ENCODE measurements at places on chromosomes 16 and 17.
A peak's percentile ranks its signal among the peaks of the same experiment; 100 is the strongest.

- DNase-seq = no peak
Measured at GRCh38 chr17:246226-246625, 64.8 kb upstream of the DOC2B start.

GRCh38 chr16:12403746-12404658 lies 399.7 kb downstream of the CPPED1 start:
- DNase-seq = no peak

DNA sequence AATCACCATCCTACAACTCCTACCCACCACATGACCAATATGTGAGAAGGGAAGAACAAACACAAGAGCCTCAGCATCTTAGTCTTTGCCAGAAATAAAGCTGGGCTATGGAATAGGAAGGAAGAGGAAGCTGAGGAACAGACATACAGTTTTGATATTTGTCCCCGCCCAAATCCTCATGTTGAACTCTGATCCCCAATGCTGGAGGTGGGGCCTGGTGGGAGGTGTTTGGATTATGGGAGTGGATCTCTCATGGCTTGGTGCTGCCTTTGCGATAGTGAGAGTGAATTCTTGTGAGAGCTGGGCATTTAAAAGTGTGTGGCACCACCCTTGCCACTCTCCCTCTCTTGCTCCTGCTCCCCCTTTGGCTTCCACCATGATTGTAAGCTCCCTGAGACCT lies 52.4 kb upstream of the NLK start:
- no peak for DNase-seq

DNA sequence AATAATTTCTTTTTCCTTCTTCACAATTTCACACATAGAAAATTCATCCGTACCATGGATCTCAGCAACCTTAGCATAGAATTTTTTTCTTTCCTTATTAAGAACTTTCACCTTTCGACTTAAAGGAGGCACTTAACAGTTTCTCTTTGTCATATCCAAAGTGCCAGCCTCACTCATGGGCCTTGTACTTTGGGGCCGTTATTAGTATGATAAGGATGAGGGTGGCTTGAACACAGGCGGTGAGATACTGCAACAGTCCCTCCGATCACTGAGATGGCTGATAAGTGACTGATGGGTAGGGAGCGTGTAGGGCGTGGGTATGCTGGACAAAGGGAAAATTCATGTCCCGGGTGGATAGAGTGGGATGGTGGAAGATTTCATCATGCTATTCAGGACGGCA lies 85.3 kb downstream of the OR1D5 start:
- no peak for DNase-seq

DNA sequence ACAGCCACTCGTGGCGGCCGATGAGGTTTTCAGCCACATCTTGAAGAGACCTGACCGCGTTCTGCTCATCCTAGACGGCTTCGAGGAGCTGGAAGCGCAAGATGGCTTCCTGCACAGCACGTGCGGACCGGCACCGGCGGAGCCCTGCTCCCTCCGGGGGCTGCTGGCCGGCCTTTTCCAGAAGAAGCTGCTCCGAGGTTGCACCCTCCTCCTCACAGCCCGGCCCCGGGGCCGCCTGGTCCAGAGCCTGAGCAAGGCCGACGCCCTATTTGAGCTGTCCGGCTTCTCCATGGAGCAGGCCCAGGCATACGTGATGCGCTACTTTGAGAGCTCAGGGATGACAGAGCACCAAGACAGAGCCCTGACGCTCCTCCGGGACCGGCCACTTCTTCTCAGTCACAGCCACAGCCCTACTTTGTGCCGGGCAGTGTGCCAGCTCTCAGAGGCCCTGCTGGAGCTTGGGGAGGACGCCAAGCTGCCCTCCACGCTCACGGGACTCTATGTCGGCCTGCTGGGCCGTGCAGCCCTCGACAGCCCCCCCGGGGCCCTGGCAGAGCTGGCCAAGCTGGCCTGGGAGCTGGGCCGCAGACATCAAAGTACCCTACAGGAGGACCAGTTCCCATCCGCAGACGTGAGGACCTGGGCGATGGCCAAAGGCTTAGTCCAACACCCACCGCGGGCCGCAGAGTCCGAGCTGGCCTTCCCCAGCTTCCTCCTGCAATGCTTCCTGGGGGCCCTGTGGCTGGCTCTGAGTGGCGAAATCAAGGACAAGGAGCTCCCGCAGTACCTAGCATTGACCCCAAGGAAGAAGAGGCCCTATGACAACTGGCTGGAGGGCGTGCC lies 30.1 kb downstream of the CIITA start:
- DNase-seq = no peak

- no peak for DNase-seq
Measured at GRCh38 chr16:27460213-27460612, 58.2 kb downstream of the IL21R start.

DNA sequence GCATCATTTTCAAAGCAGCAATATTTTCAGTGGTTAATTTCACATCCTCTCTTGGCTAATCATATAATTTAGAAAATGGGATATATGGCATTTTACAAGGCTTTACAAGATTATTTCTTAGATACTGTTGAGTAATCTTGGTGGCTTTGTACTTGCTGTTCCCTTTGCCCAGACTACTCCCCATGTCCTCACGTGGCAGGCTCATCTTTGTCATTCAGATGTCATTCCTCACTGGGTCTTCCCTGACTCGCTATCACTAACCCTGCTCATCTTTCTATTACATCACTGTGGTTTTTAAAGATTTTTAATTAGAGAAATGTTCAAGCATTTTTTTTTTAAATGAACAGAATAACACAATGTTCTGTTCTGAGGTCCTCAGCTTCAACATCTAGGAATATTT lies 240.0 kb upstream of the IRX5 start:
- DNase-seq = no peak

DNA sequence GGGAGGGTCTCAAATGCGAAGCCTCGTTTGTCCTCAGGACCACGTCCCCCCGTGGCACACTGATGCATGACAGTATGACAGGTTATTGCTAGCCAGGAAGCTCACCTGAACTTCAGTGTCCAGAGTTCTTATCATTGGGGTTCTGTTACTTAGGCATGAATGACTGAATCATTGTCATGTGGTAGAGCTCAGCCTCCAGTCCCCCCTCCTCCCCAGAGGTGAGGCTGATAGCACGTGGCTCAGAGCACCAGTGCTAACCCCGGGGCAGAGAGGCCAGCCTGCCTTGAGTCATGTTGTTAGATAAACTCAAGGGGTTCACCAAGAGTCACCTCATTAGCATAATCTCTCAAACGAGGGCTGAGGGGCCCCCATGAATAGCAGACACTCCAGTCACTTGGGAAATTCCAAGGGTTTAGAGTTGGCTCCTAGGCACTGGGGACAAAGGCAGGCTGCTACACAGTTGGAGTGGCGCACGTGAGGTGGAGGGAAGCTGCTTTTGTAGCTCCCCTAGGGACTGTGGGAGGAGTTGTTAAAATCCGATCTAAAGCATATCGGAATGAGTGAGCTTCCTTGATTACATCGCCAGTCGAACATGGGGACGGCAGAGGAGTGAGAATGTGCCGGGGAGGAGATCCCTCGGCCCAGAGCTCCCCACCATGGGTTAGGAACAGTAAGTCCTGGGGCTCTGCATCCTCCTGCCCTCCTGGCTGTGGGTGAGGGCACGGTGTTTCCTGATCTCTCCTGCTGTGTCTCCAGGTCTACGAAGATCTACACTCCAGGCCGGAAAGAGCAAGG lies 18.2 kb downstream of the DHX38 start:
- no peak for DNase-seq

DNA sequence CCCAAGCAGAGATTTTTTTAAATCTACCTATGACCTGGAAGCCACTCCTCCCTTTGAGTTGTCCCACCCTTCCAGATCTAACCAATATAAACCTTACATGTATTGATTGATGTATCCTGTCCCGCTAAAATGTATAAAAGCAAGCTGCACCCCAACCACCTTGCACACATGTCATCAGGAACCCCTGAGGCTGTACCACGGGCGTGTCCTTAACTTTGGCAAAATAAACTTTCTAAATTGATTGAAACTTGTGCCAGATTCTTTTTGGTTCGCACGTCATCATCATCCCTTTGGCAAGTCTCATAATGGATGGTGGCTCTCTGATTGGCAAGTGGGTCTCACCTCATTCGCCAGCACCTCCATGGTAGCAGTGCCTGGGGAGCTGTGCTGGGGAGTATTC lies 60.2 kb downstream of the CNGB1 start:
- DNase-seq = no peak

DNA sequence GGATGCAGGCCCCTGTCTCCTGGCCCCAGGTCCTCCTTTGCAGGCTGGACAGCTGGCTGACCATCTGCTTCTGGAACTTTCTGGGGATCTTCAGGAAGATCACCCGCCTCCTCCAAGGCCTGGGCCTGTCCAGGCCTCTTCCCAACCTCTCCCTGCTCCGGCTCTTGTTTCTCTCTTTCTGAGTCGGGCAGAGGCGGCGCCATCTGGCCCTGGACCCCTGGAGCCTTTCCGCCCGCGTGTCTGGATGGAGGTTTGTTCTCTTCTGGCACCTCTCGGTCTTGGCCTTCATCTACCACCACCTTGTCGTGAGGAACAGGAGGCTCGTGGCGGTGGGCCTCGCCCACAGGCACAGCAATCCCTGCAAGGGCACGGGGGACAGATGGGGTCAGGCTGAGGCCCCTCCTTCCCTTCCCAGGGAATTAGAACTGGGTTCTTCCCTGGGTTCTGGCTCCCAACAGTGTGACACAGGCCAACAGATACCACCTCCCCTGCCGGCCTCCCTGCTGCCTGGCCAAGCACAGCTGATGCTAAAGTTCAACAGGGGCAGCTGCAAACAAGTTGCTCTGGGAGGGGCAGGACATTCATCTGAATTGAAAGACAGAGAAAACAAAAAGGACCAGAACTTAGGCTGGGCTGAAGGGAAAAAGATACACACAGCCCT lies 13.3 kb downstream of the NDUFAF8 start:
- no peak for DNase-seq

- no peak for DNase-seq
Measured at GRCh38 chr17:27489045-27489715, 32.9 kb downstream of the KSR1 start.

DNA sequence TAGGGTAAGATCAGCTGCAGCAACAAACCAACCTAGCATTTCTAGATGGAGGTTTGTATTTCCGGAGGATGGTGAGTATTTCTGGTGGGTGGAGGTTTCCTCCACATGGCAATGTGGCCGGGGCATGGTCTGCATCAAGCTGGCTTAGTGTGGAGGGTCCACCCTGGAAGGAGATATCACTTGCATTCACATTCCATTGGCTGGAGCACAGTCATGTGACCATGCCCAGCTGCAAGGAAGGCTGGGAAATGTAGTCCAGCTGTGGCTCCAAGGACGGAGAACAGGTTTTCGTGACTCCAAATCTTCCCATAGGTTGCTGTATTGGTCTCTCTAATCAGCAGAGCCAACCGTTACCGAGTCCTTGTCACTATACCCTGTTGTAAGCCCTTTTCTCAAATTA lies 68.7 kb downstream of the RAI1 start:
- DNase-seq = peak; percentile 17

GRCh38 chr16:84082835-84083569 lies 33.7 kb downstream of the MBTPS1 start:
- no peak for DNase-seq

DNA sequence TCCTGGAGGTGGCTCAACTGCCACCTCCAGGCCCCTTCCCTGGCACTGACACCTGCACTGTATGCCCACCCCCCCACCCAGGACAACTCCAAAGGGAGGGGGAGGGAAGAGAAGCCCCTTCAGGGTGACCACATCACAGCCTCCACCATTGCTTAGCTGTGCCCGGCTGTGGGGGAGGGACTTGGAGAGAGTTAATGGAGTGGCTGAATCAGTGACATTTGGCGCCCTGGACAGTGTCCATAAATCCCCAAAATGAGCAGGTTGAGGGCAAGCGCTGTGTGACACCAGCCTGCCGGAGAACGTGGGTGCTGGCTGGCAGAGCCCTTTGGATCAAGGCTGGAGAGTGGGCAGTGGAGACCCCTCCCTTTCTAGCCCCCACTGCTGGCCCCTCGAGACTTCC lies 883 bp downstream of the USH1G start:
- no peak for DNase-seq

DNA sequence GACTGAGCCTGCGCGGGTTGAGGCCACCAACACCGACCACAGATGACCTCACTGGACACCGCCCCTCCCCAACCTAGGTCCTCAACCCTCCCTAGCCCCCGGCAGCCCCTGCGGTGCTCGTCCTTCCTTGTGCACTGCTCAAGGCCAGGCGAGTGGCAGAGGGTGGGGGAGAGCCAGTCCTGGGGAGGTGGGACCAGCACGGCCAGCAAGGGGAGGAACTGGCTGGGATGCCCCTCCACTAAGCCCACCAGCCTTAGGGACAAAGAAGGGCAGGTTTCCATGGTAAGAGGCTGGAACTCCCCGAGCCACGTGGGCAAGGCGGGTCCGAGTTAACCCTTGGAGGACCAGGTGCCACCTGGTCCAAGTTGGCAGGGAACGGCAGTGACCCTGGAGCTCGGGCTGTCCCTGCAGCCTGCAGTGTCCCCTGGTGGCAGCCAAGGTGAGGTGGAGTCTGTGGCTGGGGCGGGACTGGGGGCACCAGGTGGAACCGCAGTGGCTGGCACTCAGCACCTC lies 9.2 kb downstream of the FSCN2 start:
- DNase-seq = no peak

- no peak for DNase-seq
Measured at GRCh38 chr16:89811321-89811720, 5.1 kb downstream of the FANCA start.

- peak; percentile 91 for DNase-seq
Measured at GRCh38 chr17:49696233-49696761, 11.5 kb downstream of the SLC35B1 start.

DNA sequence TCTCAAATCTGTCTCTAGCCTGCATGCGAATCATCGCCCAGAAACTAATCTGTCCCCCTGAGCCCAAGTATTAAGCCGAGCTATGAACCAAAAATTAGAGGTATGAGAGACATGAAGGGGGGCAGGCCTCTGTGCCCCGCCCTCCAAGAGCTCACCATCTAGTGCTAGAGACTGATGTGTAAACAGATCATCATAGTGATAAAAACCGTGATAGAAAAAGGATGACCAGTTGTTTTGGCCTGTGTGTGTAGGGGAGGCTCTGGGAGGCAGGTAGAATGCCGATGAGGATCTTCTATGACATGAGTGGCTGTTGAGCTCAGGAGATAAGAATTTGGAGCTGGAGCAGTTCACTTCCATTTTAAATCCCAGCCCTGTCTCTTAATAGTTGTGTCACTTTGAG lies 89.1 kb upstream of the TBX2 start:
- DNase-seq = no peak

DNA sequence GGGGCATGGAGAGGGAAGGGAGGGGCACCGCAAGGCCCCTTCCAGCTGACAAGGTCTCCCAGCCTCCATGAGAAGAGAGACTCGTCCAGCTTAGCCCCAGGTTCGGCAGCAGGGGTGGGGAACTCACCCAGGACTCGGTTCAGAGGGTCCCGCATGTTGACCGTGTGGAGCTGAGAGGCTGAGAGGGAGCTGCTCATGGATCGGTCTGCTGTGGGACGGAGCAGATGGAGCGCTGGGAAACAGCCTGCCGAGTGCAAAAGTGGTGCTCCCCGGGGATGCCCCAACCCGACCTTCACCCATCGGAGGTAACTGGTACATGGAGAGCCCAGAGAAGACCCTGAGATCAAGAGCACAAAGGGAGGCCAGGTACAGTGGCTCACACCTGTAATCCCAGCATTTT lies 4.9 kb downstream of the CSF3 start:
- no peak for DNase-seq

Data from T-helper 2 cell (primary cell).